Activated CD8-positive, alpha-beta T cell treated with anti-CD3 and anti-CD28 coated beads for 36 hours (primary cell): ENCODE measurements at places on chromosomes 12 and 14. TPM values are rescaled to one million over a fixed set of nuclear protein-coding genes. Genes with fewer than 3 reads are reported as not detected.

- DNase-seq: peak; percentile 22
- H3K4me3 ChIP-seq: no peak overlapping the region
- peaks cover 17% of the 10 kb centered on the region for H3K36me3 ChIP-seq
- H3K4me1 ChIP-seq: peaks cover 48% of the 10 kb centered on the region
- H3K27me3 ChIP-seq: no peaks in the 10 kb centered on the region
- peak overlapping the region; percentile 50 for H3K27ac ChIP-seq
These were observed 60.3 kb downstream of the PHLDA1 start for GRCh38 chr12:75971253-75971652.

DNA sequence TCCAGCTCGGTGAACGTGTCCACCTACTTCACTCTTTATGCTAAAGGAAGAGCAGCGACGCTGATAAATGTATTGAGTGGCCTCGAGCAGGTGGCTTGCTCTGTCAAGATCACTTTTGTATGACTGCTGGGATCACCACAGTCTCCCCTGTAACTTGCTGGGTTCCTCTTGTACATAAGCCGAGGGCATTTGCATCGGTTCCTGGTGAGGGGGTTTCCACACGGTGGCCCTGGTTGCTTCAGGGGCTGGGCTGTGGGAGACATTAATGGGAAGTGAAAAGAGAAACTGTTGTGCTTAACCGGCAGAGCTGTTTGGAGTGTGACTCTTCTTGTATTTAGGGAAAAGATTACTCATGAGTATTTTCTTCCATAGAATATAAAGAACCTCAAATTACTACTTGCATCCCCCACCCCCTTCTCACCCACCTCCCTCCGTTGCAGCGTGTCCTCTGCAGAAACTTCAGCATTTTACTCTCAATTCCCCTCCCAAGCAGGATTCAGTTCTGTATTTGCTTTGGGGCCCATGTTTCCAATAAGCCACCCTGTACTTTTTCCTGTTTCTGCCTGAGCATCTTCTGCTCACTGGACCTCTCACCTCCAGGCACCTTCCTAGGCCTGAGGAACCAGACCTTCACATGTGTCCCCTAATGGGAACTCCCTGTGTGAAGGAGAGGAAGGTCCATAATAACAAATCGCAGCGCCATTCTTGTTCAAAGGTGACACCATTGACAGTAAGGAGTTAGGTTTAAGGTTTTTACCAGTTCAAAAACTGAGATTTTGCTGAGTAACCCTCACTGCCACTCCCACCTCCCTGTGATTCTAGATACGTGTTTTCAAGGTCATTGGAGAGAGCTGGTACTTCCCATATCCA, 187.0 kb downstream of the ETV6 start:
- H3K27me3 ChIP-seq: no peaks in the 10 kb centered on the region
- peak; percentile 77 for DNase-seq
- no peak overlapping the region for H3K4me3 ChIP-seq
- H3K4me1 ChIP-seq: peaks cover 58% of the 10 kb centered on the region

GRCh38 chr12:7907009-7907408, 29.0 kb downstream of the SLC2A3 start:
- no peak overlapping the region for H3K27ac ChIP-seq
- no peaks in the 10 kb centered on the region for H3K27me3 ChIP-seq
- no peak overlapping the region for H3K4me3 ChIP-seq

DNA sequence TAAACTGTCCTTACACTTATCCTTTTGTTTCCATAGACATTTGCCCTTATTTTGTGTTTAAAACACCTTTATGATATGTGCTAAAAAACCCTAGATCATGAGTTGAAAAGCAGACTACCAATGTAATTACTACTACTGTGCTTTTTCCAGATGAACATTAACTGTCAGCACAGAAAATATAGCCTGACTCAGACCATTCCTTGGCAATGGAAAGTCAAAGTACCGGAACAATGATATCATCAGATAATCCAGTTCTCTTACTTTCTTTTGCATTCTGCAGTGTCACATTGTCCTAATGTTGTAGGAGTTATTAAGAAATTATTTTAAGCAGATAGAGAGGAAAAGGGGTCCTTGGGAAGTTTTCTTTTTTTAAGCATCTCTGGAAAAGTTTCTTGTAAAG, 1189.0 kb upstream of the FLRT2 start:
- no peaks in the 10 kb centered on the region for H3K4me1 ChIP-seq
- H3K36me3 ChIP-seq: no peaks in the 10 kb centered on the region
- H3K4me3 ChIP-seq: no peak overlapping the region
- no peaks in the 10 kb centered on the region for H3K27me3 ChIP-seq
- DNase-seq: no peak
- H3K27ac ChIP-seq: no peak overlapping the region

Gene BCL7A
- 6.7 TPM for total RNA-seq

DNA sequence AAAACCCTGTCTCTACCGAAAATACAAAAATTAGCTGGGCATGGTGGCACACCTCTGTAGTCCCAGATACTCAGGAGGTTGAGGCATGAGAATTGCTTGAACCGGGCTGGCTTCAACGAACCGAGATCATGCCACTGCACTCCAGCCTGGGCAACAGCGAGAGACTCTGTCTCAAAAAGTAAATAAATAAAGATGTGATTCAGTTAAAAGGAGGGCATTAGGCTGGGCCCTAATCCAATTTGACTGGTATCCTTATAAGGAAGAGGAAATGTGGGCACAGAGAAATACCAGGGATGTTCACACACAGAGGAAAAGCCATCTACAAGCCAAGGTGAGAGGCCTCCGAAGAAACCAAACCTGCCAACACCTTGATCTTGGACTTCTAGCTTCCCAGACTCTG, 10.1 kb upstream of the DCAF4 start:
- H3K27ac ChIP-seq: no peak overlapping the region
- H3K4me3 ChIP-seq: no peak overlapping the region
- no peak for DNase-seq
- H3K36me3 ChIP-seq: no peaks in the 10 kb centered on the region
- no peaks in the 10 kb centered on the region for H3K4me1 ChIP-seq

- no peak overlapping the region for H3K4me3 ChIP-seq
- H3K27ac ChIP-seq: no peak overlapping the region
- no peak for DNase-seq
- peaks cover 60% of the 10 kb centered on the region for H3K4me1 ChIP-seq
- no peaks in the 10 kb centered on the region for H3K36me3 ChIP-seq
These were observed 427.7 kb downstream of the FUT8 start for GRCh38 chr14:65840118-65840751.
